ENCODE measurements at places on chromosomes 2 and 18.

GRCh38 chr2:8300216-8300615 lies 381.6 kb upstream of the ID2 start:
- H3K27ac ChIP-seq: no peak overlapping the region
- DNase-seq: no peak
- H3K4me3 ChIP-seq: no peak overlapping the region
- no peaks in the 10 kb centered on the region for H3K27me3 ChIP-seq
- peaks cover 6% of the 10 kb centered on the region for H3K4me1 ChIP-seq

GRCh38 chr2:71711133-71711855 lies 257.9 kb downstream of the DYSF start:
- no peak overlapping the region for H3K4me3 ChIP-seq
- no peak for DNase-seq
- H3K27me3 ChIP-seq: no peaks in the 10 kb centered on the region
- H3K27ac ChIP-seq: no peak overlapping the region
- peaks cover 3% of the 10 kb centered on the region for H3K4me1 ChIP-seq

DNA sequence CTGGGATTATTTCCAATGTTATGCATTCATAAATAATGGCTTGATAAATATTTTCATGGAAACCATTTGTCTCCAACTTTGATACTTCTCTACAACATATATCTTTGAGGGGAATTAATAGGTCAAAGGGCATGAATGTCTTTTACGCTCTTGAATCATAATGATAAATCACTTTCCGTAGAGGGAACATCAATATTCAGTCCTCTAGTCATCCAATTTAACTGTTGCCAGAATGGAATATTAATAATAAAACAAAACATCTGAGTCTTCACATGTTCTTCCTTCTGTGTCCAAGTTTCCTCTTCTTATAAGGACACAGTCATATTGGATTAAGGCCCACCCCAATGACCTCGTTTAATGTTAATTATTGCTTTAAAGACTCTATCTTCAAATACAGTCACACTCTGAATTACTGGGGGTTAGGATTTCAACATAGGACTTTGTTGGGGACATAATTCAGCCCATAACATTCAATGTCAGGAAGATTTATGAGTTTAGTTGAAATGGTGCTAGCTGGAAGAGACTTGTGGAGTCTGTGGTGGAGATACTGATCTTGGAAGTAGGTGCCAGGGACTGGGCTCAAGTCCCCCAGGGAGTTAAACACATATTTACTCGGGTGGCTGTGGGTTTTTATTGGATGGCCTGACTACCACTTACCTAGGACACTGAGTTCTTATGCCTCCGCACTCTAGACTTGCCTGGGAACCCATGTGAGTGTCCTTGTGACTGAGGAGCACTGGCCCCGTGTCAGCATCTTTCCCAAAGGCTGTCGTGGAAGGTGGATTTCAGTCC lies 85.0 kb upstream of the SEC11C start:
- H3K36me3 ChIP-seq: no peaks in the 10 kb centered on the region
- no peak for DNase-seq
- peaks cover 29% of the 10 kb centered on the region for H3K27me3 ChIP-seq
- no peak overlapping the region for H3K27ac ChIP-seq
- H3K4me1 ChIP-seq: no peaks in the 10 kb centered on the region

- H3K27me3 ChIP-seq: no peaks in the 10 kb centered on the region
- no peaks in the 10 kb centered on the region for H3K4me1 ChIP-seq
- H3K27ac ChIP-seq: no peak overlapping the region
- no peak overlapping the region for H3K4me3 ChIP-seq
These were observed 49.1 kb downstream of the NHEJ1 start for GRCh38 chr2:219111375-219112061.

DNA sequence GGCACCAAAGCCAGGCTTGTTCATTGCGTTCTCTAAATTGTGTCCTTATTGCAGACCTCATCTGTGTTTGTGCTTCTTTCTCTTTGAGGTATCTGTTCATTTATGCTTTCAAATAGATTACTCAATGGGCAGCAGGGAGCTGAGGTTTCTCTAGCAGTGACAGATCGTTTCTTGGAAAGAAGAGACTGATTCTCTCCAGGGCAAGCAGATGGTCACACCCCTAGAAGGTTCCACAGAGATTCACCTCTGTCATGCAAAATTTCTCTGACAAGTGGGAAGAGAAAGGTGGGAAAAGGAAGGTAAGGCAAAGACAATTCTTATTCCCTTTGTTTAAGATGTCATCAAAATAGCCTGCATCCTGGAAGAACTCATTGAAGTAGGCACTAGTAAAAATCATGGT lies 14.0 kb downstream of the DLGAP1 start:
- H3K4me3 ChIP-seq: no peak overlapping the region
- no peak for DNase-seq
- no peaks in the 10 kb centered on the region for H3K27me3 ChIP-seq
- no peak overlapping the region for H3K27ac ChIP-seq
- H3K4me1 ChIP-seq: no peaks in the 10 kb centered on the region

DNA sequence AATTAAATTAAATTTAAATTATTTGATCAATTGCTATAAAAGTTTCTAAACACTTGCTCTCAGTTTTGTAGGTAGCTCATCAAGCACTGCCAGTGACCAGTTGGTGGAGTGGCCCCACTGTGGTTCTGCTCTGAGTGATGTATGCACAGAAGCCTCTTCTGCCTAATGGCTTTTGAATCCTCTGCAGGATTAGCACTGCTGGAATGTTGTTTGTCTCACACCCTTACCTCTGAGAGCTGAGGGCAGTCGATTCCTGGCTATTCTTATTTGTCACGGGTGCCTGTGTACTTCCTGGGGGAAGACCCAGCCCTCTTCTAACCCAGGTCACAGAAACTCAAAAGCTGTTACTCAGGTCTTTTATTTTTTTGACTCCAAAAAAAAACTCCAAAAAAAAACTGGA lies 9.5 kb downstream of the CAPN14 start:
- peaks cover 9% of the 10 kb centered on the region for H3K27me3 ChIP-seq
- no peak overlapping the region for H3K4me3 ChIP-seq
- DNase-seq: no peak
- H3K27ac ChIP-seq: no peak overlapping the region

DNA sequence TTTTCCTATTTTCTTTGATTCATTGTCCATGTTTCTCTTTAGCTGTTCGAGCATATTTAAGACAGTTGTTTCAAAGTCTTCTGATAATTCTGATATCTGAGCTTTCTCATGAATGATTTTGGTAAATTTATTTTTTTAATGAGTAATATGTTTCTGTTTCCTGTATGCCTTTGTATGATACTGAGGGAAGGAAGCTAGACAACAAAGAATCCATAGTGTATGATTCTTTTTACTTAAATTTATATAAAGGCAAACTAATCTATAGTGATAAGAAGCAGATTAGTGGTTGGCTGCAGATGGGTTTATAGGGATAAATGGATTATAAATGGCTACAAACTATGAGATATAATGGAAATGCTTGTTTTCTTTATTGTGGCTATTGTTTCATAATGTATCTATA lies 352.7 kb upstream of the CDH2 start:
- H3K36me3 ChIP-seq: no peaks in the 10 kb centered on the region
- no peaks in the 10 kb centered on the region for H3K4me1 ChIP-seq
- DNase-seq: no peak

DNA sequence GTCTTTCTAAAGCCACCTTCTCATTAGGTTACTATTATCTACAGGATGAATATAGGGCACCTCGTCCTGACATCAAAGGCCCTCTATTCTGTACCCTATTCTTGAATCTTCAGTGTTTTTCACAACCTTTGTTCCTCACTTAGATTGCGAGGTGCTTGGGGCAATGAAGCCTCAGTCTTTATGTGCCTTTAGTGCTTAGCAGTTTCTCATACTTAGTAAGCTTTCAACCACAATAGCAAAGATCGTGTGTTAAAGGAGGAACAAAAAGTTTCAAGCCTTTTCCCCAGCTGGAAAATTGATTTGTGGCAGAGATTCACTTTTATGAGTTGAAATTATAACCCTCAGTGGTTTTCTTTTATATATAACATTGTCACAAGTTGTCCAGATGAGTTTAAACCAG lies 226.9 kb downstream of the MYO3B start:
- peaks cover 7% of the 10 kb centered on the region for H3K4me1 ChIP-seq
- no peak overlapping the region for H3K27ac ChIP-seq
- no peaks in the 10 kb centered on the region for H3K27me3 ChIP-seq
- no peak for DNase-seq
- H3K4me3 ChIP-seq: no peak overlapping the region
- H3K36me3 ChIP-seq: no peaks in the 10 kb centered on the region

DNA sequence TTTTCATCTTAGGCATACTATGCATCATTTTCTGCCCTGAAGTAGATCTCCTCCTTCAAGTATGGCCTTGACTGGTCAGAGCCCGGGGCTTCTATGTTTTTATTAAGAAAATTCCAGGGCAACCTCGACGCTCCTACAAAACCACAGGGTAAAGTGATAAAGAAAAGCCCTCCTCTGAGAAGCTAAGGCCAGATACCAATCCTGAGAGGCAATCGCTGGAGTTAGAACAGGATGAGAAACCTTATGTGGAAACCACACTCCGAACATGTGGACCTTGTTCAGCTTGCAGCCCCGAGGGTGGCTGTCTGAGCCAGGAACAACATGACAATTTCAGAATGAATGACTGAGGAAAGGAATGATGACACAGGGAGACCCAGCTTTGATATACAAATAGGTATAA lies 35.6 kb downstream of the RMC1 start:
- no peaks in the 10 kb centered on the region for H3K27me3 ChIP-seq
- DNase-seq: no peak
- peaks cover 51% of the 10 kb centered on the region for H3K36me3 ChIP-seq
- no peaks in the 10 kb centered on the region for H3K4me1 ChIP-seq

DNA sequence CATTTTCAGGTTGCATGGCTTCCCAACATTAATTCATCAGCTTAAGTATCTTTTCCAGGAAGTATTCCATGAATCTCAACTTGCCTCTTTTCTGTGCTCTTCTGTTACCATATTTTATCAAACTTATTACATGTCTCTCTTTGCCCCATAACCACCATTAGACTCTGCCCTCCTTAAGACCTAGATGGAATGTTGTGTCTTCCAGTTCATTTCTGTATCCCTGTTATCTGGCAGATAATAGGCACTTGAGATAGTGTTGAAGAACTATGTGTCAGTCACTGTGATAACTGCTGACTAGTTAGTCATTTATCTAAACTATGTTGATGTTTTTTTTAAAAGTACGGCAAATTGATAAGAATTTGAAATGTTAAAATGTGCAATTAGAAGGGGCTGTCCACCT lies 41.8 kb downstream of the GLS start:
- H3K4me3 ChIP-seq: no peak overlapping the region
- H3K27me3 ChIP-seq: no peaks in the 10 kb centered on the region
- no peak overlapping the region for H3K27ac ChIP-seq
- H3K36me3 ChIP-seq: peaks cover 24% of the 10 kb centered on the region
- H3K4me1 ChIP-seq: no peaks in the 10 kb centered on the region

- no peaks in the 10 kb centered on the region for H3K27me3 ChIP-seq
- no peaks in the 10 kb centered on the region for H3K4me1 ChIP-seq
- no peak for DNase-seq
These were observed 24.7 kb downstream of the CLUL1 start for GRCh38 chr18:621291-622043.

DNA sequence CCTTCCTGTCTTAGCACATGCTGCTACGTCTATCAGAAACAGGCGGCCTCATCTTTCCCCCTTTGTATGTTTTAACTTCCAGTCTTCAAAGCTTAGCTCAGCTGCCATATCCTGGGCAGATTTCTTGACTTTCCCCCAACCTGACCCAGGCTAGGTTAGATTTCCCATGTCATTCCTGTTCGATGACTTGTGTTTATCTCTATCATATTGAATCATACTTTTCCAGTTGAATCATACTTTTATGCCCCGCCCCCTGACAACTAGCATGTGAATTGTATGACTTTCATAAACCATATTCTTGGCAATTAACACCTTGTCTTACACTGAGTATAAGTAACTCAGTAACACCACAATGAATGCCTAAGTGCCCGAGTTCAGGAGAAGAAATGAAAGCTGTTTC lies 128.3 kb downstream of the CYRIA start:
- no peaks in the 10 kb centered on the region for H3K27me3 ChIP-seq
- H3K36me3 ChIP-seq: no peaks in the 10 kb centered on the region
- DNase-seq: no peak
- no peaks in the 10 kb centered on the region for H3K4me1 ChIP-seq
- H3K27ac ChIP-seq: no peak overlapping the region

DNA sequence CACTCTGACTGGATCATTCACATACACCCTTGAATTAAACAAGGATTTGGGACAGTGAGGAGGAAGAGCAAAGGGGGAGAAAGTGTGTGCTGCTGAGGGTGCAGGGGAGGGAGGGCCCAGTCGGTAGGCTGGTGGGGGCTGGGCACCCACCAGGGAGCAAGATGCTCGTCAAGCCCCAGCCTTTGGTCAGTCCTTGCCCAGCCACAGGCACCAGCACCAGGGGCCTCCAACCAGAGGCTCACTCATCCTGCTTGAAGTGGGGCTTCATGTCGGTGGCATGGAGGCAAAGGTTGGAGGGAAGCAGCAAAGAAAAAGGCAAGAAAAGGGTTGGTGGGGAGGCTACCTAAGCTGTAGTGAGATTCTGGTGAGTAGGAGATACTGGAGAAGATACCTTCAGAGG lies 21.9 kb downstream of the CDC42EP3 start:
- H3K4me1 ChIP-seq: peaks cover 33% of the 10 kb centered on the region
- H3K27me3 ChIP-seq: no peaks in the 10 kb centered on the region
- H3K27ac ChIP-seq: no peak overlapping the region
- H3K36me3 ChIP-seq: no peaks in the 10 kb centered on the region
- no peak overlapping the region for H3K4me3 ChIP-seq

DNA sequence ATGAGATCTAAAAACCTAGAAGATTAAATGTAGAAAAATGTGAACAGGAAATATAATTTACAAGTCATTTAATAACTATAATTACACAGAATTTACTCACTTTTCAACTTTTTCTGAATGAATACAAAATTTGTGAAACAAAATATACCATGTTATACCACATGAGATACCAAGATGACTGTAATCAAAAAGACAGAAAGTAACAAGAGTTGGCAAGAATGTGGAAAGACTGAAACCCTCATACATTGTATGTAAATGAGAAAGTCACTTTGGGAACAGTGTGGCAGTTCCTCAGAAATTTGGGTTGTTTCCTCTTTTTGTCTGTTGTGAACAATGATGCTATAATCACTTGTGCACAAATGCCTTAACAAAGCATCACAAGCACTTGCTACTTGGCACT lies 145.4 kb upstream of the ZNF804A start:
- H3K27ac ChIP-seq: no peak overlapping the region
- DNase-seq: no peak
- H3K36me3 ChIP-seq: no peaks in the 10 kb centered on the region

DNA sequence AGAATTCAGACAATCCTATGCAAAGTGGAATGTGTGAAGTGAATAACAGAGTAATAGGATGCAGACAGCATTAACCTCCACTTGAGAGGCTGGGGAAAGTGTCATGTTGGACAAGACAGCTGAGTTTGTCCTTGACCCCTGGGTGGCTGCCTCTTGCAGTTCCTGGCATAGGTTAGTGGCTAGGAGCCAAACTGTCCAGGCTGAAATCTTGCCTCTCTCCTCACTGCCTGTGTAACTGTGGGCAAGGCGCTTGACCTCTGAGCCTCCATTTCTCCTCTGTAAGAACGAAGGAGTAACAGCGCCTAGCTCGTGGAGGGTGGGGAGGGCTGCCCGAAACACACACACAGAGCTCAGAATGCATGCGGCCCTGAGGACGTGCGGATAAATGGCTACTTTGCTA lies 34.8 kb upstream of the LDLRAD4 start:
- no peaks in the 10 kb centered on the region for H3K27me3 ChIP-seq
- no peak for DNase-seq
- no peak overlapping the region for H3K4me3 ChIP-seq
- H3K36me3 ChIP-seq: no peaks in the 10 kb centered on the region
- no peaks in the 10 kb centered on the region for H3K4me1 ChIP-seq
